Activated CD4-positive, alpha-beta T cell treated with anti-CD3 and anti-CD28 coated beads, Interleukin-2, amount 10 ng/mL, durations not matched to agents 7 days and 5 days (primary cell): ENCODE measurements at places on chromosomes 6 and 20. TPM values are rescaled to one million over a fixed set of nuclear protein-coding genes. Genes with fewer than 3 reads are reported as not detected.

- DNase-seq, result no peak
Observed at GRCh38 chr6:34239893-34240292, 3.2 kb downstream of the HMGA1 start.

DNA sequence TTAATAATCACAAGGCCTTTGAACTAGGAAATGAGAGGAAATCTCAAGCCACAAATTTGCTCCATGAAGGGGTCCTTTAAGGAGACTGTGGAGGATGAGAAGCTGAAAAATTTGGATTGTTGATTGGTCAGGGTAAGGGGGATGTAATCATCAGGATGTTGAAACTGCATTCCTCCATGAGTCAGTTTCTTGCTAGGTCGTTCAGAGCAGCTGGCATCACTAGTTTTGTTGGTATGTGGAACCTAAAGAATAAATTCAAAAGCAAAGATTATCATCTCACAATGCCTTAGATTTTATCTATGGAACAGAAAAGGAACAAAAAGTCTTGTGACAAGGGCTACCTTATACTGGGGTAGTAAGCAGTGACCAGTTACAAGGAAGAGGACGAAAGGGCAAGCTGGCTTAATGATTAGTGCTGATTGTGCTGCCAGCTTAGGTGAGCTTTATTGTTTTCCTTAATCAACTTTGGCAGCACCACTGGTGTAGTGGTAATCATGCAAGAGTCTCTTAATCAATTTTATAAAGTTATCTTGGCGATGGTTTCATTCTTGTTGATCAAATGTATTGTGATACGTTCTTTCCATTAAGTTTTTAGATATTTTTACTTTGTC, 36.6 kb downstream of the CRISP2 start:
- no peak for DNase-seq

- no peak for DNase-seq
Observed at GRCh38 chr6:100210137-100211117, 216.4 kb upstream of the MCHR2 start.

GRCh38 chr6:54706844-54707605, 139.5 kb upstream of the FAM83B start:
- no peak for DNase-seq

GRCh38 chr6:166764473-166765233, 137.6 kb upstream of the RPS6KA2 start:
- no peak for DNase-seq

DNA sequence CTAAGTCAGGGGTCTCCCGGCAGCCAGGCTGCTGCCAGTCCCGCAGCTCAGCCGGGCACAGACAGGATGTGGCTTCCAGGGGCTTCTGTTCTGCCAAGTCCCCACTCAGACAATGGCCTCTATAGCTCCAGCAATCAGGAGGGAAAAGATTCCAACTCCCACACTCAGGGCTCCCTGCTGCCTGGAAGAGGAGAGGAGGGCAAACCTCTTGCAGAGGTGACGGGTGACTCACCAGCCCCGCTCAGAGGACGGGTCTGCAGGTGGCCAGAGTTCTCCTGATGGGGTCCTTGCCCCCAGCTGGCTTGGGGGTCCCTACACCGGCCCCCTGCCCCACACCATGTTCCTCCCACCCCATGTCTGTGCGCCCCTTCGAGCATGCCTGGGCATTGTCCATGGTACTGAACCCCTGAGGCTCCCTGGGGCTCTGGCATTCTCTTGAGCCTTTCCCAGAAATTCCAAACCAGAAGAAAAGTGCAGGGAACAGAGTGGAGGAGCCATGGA, 32.6 kb downstream of the NTSR1 start:
- DNase-seq, result no peak

- no peak for DNase-seq
Observed at GRCh38 chr6:41367700-41368099, 32.3 kb downstream of the NCR2 start.

DNA sequence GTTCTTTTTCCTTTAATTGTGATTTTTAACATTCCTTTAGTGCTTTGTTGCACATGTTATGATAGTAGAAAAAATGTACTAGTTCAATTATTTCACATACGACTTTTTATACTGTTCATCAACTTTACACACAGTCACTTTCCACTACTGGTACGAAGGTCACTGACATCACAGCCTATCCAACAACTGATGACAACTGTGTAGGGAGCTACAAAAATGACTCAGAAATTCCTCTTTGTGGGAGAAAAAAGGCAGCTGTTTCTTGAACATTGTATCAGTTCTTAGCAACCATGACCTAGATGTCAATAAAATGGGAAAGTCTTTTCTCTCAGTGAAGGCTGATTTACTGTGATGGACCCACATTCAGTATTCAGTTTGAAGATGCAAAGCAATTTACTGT, 7.0 kb upstream of the ID4 start:
- no peak for DNase-seq

GRCh38 chr20:6533761-6534479, 233.6 kb upstream of the BMP2 start:
- DNase-seq, result no peak

- DNase-seq, result no peak
Observed at GRCh38 chr20:48171071-48171470, 385.8 kb upstream of the SULF2 start.

DNA sequence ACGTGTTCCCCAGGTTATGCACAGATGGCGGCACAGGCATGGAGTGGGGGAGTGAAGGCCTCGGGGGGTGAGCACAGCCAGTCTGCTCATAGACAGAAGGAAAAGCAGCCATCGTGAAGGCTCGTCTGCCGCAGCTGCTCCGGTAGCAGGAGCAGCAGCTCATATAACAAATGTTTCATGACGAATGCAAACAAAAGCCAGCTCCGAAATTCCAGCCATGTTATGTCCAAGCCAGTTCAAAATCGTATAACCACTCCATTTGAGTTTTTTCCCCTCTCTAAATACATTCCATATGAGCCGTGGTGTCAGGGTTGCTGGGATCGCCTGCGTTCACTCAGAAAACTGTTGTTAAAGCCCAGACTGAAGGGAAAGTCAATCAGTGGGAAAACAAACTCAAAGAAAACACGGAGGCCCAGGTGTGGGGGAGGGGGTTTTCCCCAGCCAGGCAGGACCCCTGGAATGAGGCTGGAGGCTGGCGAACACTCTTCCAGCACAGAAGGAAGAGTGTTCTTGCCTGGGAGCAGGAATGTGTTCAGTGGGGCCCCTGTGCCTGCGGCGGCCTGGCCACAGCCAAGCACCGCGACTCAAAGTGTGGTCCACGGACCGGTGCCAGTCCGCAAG, 280.4 kb upstream of the TAB2 start:
- no peak for DNase-seq

GRCh38 chr20:63785691-63786131, 45.4 kb downstream of the ZBTB46 start:
- no peak for DNase-seq

GRCh38 chr6:151004383-151005024, 139.0 kb downstream of the MTHFD1L start:
- no peak for DNase-seq

- DNase-seq, result no peak
Observed at GRCh38 chr6:85484948-85485347, 35.1 kb downstream of the NT5E start.

The NUP153 gene
- 74.0 TPM for total RNA-seq

The EPPIN gene
- not detected for total RNA-seq

The GPANK1 gene
- 34.4 TPM for total RNA-seq

The MUCL3 gene
- not detected for total RNA-seq

The TJAP1 gene
- total RNA-seq, result 41.8 TPM

The MOCS1 gene
- total RNA-seq, result 1.8 TPM

The FNDC11 gene
- total RNA-seq, result 0.57 TPM
